ENCODE measurements at places on chromosomes 16 and 17.

DNA sequence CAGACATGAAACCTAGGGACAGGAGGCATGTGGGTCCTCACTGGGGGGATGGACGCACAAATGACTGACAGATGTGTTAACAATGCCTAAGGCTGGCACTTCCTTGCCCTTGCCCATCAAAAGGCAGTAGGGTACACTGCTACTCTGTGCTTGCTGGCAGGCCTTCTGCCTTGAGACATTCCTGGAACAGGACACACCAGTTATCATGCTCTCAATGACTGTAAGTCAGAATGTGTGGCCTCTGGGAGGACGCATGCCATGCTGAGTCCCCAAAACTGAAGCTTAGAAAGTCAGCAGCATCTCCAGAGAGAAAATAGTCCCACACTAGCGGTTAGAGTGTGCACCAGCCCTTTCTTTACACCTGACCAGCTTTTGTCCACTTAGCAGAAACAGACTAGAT is 16.1 kb upstream of the SREBF1 start:
- DNase-seq: no peak

GRCh38 chr17:83202002-83203000 is 122.9 kb downstream of the METRNL start:
- no peak for DNase-seq

GRCh38 chr16:17591655-17592405 is 121.1 kb upstream of the XYLT1 start:
- no peak for DNase-seq

DNA sequence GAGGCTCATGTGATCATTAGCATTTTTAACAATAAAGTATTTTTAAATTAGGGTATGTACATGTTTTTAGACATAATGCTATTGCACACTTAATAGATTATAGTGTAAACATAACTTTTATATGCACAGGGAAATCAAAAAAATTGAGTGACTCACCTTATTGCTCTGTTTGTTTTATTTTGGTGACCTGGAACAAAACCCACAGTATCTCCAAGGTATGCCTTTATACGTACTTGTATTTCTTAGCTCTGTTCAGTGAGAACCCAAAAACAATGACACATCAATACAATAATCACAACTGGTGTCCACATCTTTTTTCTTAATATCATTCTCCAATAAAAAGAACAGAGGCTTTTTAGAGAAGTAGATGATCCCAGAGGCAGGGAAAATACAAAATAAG is 112.2 kb downstream of the CYB561 start:
- no peak for DNase-seq

DNA sequence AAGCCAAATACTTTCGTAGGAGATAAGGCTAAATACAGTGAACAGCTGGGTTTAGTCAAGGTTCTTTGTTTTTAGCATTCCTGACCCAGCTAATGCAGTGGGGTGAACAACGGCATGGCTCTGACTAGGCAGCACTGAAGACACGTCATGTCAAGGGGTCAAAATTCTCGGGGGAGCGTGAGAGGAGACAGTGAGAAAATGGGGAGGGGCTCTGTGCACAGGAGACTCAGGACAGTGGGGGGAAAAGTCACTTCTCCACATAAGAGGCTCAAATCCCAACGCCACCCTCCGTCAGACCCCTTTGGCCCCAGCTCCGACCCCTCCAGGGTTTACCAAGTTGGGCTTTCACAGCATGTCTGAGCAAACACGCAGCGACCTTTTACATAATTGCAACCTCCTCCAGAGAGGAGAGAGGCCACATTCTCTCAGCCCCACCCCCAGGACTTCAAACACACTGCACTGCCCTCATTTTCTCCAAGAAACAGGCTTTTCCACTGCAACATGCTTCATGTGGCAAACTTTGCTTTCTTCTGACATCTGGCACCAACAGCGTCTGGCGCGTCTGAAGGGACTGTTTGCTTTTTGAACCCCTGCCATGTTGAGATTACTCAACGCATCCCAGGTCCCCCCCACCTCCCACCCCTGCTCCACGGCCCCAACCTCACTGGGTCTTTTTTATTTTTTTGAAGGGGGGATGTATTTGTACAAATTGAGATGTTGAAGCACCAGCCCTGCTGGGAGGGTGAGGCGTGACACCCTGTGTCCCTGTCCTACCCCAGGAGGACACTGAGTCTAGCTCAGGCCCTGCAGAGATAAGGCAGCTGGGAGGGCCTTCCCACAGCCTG is 30.0 kb downstream of the AXIN2 start:
- peak; percentile 79 for DNase-seq

DNA sequence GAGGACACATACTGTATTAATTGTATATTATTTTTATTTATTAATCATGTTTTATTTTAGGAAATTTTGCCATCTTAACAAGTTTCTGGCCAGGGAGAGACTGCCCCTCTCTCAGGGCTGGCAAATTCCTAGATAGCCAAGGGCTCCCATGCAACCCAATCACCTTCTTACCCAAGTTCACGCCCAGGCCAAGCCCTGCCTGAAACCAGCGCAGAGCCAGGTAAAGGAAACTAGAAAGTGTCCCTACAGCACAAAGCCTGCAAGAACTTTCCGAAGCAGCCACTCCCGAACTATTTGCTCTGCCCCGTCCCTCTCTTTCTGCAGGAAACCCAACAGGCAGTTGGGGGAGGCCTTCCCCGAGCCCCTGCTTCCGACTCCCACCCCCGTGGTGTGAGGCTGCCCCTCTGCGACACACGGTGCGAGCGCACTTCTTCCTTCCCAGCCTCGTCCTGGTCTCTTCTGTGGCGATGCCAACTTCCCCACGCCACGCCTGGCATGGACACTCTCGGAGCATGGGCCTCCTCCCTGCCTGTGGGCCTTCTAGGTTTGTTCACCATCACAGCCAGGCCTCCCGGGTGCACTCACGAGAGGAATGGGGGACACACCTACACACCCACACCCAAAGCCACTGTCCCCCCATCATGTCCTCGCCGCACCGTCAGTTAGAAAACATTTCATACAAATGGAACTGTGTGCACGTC is 100.4 kb downstream of the ZNF778 start:
- DNase-seq: no peak

GRCh38 chr17:4527134-4527533 is 28.1 kb downstream of the MYBBP1A start:
- no peak for DNase-seq

GRCh38 chr17:50533720-50534148 is 1.2 kb downstream of the EPN3 start:
- no peak for DNase-seq

GRCh38 chr17:79695797-79696609 is 34.7 kb upstream of the ENPP7 start:
- no peak for DNase-seq

- DNase-seq: no peak
Measured at GRCh38 chr16:58057121-58057520, 31.6 kb downstream of the MMP15 start.

DNA sequence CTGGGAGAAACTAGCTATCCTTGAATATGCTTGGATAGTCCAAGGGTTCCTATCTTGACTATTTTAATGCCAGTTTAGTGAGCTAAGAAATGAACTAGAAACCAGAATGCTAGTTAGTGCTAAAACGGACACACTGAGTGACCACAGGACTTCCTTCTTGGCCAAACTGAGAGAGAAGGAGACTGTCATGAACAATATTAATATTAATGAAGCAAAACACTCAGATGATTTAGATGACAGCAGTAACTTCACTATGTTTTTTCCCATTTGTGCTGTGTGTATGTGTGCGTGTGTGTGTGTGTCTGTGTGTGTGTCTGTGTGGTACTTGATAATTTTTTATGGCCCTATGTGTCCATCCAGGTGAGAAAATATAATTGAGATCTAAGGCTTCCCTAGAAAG is 2.2 kb upstream of the ATXN1L start:
- DNase-seq: no peak

GRCh38 chr17:79080349-79080748 is 5.7 kb downstream of the ENGASE start:
- no peak for DNase-seq

DNA sequence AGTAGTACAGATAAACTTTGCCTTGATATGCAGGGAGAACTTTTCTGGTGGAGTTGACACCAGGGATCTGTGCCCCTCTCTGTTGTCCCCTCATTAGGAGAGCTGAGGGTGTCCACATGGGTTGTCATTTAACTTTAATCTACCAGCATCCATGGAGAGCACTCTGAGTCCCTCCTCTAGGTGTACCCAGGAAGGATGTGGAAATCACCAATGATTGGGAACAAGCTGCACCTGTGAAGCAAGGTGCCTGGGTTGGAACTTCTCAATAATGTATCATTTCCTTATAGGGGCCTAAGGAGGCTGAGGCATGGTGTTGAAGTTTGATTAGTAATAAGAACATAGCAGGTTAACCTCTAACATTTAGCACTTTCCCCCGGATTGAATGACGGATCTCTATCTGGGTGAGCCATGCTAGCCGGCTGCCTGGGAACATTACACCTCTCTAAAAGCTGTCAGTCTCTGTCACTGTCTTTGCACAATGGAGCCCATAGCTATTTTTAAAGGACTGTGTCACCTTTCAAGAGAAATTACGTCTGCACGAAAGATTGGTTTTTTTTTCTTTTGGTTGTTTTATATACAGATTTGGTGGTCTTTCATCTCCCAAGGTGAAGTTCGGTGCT is 239.3 kb downstream of the MAF start:
- DNase-seq: no peak

GRCh38 chr17:11245187-11245586 is 4.2 kb downstream of the SHISA6 start:
- DNase-seq: no peak

DNA sequence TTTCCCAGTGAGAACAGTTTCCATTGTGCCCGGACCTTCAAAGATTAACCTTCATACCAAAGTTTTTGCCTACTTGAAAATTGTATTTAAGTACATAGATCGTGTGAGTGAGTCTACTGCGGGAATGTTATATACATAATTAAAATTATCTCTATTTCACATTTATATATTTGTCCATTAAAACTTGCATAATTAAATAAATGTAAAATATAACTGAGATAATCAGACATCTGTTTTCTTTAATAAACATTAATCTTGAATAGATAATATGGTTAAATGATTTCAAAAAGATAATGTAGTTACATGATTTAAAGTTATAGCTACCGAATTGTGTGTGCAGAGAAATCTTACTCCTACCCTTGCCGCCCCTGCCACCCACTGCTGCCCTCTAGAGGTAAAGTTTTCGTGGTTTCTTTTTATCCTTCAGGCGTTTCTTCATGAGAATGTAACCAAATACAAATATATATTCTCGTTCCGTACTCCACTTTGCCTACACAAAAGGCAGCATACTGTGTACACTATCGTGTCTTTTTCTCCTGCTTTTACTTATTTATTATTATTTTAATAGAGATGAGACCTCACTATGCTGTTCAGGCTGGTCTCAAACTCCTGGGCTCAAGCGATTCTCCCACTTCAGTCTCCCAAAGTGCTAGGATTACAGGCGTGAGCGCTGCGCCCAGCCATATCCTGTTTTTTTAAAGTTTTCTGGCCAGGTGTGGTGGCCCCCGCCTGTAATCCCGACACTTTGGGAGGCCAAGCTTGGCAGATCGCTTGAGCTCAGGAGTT is 35.6 kb downstream of the RPA1 start:
- DNase-seq: no peak

DNA sequence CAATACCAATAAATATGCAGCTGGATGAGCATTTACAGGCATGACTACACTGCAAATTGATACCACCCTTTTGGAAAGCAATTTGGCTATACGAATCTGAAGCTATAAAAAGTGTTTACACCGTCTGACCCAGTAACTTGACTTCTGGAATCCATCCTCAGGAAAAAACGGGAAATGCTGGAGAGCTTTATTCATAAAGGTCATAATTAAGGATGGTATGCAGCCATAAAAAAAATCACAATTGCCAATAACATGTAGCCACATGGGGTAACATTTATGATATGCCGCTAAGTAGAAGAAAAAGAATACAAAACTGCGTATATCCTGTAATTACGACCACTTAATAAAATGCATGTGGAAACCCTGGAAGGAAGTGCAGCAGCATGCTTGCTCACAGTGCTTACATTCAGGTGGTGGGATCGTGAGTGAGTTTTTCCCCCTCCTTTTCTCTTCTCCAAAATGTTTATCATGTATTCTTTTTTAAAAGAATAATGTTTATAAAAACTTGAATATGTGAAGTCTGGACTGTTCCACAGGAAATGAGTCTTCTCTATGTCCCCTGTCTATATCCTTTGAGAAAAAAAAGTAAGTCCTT is 34.2 kb downstream of the COPRS start:
- no peak for DNase-seq

GRCh38 chr16:8474587-8474986 is 115.7 kb downstream of the TMEM114 start:
- DNase-seq: no peak

DNA sequence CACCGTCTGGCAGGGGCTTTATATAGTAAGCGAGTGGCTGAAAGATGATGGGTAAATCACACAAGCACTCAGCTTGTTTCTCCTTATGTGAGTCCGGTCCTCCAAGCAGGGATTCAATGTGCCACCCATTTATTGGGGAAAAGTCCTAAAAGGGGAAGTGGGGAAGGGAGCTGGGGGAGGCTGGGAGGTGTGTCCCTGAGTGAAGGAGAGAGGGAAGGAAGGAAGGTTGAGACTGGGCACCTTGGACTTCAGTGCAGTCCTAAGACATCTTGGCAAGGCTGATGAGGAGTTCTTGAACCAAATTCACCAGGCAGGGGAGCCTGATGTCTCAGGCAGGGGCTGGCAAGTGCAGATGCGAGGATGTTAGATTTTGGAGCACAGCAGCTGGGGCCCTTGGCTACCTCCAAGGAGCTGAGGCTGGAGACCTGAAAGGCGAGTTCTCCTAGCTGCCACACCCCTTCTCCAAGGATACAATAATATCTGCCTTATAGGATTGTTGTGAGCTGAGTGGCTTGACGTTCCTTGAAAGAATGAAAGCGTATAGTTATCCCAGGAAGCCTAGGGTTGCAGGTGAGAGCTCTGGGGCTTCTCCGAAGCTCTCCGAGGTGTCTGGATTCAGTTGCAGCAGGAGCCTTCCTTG is 23.0 kb upstream of the CYLD start:
- DNase-seq: no peak

DNA sequence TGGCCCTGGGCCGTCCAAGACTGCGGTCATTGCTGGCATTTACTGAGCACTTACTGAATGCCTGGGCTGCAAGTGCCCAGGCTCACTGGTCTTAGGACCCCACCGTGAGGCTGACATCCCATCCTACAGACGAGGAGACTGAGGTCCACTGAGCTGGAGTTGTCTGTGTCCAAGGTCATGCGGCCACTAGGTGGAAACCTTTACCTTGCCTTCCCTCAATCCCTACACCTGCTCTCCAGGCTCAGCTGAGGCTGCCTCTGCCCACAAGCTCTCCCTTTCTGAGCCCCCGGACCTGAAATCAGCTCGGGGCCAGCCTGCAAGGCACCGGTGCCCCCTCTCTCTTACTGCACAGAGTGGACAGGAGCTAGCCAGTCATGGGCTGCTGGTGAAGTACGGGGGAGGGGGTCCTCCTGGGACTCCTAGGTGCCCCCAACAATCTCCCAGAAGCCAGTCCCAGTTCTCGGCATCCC is 1.5 kb downstream of the CASKIN1 start:
- DNase-seq: no peak

All from AG04450 (cell line).